Activated CD8-positive, alpha-beta memory T cell treated with anti-CD3 and anti-CD28 coated beads, Interleukin-2, amount 50 U/mL, for 4 hours (primary cell): ENCODE measurements at places on chromosomes 7 and 10.

- no peak for DNase-seq
Measured at GRCh38 chr7:100720279-100720670, at the start of gene EPO. Gene EPO (plus strand): TSS chr7:100720468. CDS start chr7:100720981, 513 bp downstream.

DNA sequence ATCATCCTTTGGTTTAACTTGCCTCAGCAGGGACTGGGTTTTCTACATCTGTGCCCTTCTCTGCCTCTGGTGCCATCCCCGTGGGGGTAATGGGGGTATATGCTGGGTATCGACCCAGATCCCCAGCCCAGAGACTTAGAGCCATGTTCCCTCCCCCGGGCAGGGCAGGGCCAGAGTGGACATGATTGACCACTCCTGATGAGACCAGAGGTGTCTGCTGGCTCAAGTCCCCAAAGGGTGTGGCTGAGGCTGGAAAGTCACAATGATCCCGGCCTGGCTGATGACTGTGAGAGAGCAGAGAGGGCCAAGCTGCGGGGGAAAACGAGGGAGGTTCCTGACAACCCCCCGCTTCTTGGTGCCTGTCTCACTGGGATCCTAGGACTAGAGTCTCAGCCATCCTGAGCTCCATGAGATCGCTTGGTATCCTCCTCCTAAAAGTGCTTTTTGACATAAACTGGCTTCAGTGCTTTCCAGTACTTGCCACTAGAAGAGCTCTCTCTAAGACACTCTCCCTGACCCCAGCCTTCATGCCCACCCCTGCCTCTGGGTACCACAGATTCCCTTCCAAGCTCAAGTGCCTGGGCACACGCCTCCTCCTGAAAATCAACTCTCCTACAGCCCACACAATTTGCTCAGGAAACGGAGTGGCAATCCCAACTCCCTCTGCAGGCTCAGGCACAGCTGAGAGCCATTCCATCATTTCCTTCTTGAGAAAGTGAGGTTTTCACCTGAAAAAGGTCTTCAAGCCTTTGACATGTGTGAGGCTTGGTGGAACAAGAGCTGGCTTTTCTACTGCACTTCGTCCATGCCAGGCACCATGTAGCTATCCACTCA lies 33.9 kb downstream of the DRGX start:
- no peak for DNase-seq

- no peak for DNase-seq
Measured at GRCh38 chr10:129593953-129594352, 126.9 kb downstream of the MGMT start.

DNA sequence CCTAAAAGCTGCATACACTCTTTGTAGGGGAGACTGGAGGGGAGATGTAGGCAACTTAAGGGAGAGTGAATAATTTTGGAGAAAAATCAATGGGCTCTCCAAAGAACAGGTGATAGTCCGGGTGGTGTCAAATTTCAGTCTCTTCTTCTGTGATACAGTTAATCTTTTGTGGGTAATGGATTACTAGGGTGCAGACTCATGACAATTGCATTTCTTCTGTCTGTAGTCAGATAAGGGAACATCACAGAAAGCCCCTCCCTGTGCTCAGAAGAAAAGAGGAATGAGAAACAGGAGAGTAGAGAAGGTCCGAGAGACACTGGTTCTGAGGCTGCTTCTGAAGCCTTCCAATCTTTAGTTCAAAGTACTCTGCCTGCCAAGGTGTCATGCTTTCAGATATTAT lies 1140.7 kb upstream of the LRRN3 start:
- DNase-seq: no peak

GRCh38 chr7:117065571-117066150 lies 112.4 kb downstream of the ST7 start:
- no peak for DNase-seq

DNA sequence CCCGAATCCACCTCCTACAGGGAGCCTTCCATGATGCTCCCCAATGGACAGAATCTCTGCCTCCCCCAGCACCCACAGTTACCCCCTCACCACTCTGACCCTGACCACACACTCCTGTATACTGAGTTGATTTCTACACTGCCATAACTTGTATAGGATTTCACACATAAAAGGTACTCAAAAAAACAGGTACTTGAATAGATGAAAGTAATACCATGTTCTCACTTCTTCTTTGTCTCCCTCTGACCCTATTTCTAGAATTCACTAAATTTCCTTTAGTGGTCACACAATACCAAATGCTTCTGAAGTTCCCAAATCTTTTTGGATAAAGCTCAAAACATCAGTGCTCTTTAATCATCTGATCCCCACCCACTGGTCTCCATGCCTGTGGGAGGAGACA lies 45.4 kb downstream of the HSPA12A start:
- DNase-seq: no peak

GRCh38 chr10:117533507-117534281 lies 8.9 kb upstream of the EMX2 start:
- DNase-seq: no peak

DNA sequence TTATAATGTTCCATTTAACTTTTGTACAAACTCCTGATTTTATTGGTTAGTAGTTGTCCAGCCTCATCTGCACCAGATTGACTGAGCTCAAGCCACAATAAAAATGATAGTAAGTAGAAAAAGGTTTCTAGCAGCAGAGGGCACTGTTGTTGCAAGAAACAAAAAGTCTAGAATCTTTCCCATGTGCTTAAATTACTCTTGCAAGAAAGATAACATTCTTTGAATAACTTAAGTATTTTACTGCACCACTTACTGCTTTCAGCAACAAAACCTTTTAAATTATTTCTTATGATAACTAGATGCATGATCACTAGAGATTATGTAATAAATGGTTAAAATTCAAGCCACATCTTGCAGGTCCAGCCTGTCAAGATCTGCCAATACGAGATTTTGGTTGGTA lies 27.0 kb downstream of the LMOD2 start:
- DNase-seq: no peak

DNA sequence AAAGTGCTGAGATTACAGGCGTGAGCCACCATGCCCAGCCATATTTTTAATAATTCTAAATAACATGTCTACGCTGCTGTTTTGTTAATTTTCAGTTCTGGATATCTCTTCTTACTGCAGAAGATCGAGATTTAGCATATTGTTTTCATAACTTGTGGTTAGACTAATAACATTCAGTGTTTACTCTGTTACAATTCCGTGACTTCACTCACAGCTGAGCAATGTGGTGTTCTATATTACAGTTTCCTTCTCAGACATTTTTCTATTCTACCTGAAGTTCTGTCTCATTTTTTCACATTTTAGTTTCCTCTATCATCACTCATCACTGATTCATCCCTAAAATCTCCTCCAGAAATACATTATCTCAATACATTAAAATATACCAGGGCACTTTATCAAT lies 10.9 kb downstream of the RNF32 start:
- no peak for DNase-seq

- DNase-seq: no peak
Measured at GRCh38 chr7:108326938-108327337, 129.3 kb downstream of the NRCAM start.

- DNase-seq: no peak
Measured at GRCh38 chr7:142414915-142415314, 157.1 kb upstream of the PRSS58 start.

DNA sequence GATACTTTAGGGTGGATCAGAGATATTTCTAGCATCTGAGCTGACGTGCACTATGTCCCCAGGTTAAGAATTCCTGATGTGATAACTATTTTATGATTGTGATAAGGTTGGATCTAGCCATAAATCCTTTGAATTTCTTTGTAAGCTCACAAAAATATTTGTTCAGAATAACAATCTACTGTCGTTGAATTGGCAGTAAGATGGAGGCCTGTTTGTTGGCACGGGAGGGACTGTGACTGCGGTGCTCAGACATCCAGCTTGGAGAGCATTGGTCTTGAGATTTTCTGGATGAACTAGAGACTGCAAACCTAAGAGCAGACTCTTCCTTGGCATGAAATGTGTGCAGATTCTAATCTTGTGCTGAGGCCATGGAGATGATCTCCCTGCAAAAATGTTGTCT lies 131.1 kb downstream of the LRRC4 start:
- DNase-seq: no peak

DNA sequence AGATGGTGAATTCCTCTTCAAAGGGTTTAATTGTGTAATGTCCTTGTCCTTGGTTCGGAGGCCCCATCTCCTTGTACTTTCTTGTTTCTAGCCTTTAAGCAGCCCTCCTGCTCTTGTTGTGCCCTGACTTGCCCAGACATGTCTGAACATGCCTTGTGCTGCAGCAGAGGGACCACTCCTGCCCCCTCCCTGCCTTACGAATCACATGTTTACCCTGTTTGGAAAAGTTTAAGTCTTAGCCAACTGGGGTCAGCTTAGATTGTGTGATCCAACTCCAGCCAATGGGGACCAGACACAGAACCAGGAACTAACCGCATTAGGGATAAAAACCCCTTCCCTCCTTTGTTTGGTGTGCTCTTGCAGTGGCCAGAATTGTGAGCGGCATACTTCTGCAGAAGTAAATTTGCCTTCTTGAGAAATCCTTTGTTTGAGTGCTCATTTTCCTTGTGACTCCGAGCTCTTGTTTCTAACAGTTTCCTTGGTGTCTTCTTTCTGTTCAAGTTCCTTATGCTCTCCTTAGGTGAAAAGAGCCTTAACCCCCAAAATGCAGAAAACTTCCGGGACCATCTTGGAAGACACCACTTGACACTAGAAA lies 29.4 kb downstream of the CLRN3 start:
- DNase-seq: no peak

GRCh38 chr7:146510088-146510680 lies 393.6 kb downstream of the CNTNAP2 start:
- DNase-seq: no peak

DNA sequence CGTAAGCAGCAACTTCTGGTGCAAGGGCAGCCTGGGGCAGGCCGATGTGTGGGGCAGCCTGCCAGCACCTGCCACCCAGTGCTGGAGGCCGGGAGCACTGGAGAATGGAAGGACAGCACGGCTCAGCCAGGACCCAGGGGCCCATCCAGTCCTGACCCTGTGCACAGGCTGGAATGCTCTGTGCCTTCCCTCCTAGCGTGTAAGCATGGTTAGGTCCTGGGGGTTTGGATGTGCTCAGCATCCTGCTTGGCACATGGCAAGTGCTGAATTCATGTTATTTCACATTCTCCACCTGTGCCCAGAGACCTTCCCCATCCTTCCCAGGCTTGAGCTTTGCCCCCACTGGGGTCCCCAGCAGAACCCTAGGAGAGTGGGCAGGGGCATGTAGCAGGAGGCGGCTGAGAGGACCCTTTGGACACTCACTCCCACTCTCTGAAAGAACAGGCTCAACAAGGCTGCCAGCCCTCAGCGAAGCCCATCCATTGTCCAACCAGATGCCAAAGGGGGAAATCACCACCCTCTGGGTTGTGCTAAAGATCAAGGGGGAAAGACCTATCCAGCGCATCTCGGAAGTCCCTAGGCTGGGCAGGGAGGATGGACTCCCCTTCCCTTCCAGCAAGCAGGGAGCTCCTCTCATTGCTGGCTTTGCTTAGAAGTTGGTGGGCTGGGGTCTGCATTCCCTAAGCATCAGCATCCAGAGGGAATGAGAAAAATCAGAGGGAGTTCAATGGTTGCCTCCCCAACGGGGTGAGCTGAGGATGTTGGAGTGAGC lies 29.7 kb downstream of the ANXA8 start:
- DNase-seq: no peak

DNA sequence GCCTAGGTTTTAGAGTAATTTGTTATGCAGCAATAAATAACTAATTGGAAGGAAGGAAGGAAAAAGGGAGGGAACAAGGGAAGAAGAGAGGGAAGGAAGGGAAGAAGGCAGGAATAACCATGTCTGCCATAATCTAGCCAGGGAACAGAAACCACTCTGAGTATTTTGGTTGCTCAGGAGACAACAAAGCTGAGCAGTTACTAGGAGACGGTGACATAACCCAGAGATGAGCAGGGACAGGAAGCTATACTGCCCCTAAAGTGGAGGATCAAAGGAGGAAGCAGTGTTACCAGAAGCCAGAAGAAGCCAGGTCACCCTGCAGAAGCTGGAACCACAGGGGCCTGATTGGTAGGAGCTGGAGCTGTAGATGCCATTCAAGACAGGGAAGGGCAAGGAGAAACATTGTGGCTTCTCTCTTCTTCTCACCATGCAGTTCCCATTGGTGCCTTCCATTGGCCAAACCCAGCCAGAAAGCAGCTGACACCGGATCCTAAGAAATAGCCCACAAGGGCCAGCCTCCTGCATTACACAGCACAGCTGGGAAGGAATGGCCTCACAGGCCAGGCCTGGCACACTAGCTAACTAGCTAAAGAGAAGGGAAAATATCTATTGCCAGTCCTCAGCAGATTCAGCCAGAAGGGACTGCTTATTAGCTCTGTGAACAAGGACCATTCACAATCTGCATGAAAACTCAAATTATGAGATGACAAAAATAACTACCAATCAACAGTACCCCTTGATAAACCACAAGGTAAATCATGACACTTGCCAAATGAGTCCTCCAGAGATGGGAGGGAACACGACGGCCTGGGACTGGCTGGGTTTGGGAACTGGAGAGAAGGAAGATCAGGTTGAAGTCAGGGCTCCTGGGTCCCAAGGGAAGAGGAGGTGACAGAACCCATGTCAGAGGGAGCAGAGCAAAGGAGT lies 184.5 kb upstream of the NFE2L3 start:
- DNase-seq: no peak

DNA sequence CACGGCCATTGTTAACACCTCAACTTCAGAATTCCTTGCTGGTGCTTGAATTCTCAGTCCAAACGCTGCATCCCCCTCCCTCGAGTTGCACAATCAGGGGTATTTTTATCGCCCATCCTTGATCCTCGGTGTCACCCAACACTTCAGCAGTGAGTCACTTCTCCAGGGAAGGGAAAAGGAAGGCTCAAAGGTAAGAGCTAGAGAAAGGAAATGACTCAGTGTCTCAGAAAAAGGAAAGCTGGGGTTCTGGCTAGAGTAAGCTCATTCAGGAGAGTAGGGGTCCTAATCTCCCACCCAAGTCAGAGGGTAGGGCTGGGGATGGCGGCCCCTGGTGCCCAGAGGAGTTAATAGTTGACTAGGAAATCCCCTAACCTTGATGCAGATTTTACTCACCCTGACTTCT lies 39.8 kb upstream of the TRIM8 start:
- no peak for DNase-seq

- no peak for DNase-seq
Measured at GRCh38 chr7:142956951-142957623, 5.1 kb downstream of the KEL start.

DNA sequence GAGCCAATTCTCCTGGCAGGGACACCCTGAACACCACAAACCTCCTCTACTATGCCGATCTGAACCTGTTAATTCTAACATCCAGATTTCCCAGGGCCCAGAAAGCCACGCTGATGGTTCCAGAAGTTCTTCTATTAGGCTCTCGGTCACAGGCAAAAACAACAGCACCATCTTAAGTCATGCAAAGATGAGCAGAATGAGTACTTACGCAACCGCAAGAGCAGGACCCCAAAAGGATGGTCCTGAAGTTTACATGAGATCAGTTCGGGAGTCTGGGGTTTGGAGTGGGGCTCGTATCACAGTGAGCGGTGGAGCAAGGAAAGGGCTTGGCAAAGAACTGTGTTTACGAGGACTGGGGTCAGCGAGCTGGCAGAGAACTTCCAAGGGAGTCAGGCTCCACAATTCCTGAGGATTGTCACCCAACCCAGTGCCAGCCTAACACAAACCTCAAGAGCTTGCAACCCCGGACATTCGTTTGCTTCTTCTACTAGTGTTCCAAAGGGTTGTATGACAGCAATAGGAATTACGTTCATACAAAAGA lies 532.6 kb downstream of the TNS3 start:
- no peak for DNase-seq

- no peak for DNase-seq
Measured at GRCh38 chr7:139488810-139489209, 5.3 kb upstream of the KLRG2 start.

GRCh38 chr10:60731134-60731885 lies 47.0 kb upstream of the CDK1 start:
- DNase-seq: no peak
